ENCODE measurements at places on chromosomes 16 and 17.

DNA sequence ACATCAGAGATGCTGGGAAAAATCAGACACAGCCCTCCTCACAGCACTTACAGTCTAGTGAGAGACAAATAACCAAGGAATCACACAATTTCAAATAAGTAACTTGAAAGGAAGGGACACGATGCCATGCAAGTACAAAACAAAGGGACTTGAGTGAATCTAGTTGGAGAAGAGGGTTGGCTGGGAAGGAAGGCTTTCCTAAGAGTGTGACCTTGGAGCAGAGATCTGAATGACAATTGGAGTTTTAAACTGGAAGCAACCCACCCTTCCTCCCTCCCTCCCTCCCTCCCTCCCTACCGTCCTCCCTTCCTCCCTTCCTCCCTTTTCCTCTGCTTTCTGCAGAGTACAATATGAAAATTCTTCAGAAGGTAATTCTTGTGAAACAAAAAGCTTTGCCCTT is 31.1 kb downstream of the ADAMTS18 start:
- no peak for DNase-seq

DNA sequence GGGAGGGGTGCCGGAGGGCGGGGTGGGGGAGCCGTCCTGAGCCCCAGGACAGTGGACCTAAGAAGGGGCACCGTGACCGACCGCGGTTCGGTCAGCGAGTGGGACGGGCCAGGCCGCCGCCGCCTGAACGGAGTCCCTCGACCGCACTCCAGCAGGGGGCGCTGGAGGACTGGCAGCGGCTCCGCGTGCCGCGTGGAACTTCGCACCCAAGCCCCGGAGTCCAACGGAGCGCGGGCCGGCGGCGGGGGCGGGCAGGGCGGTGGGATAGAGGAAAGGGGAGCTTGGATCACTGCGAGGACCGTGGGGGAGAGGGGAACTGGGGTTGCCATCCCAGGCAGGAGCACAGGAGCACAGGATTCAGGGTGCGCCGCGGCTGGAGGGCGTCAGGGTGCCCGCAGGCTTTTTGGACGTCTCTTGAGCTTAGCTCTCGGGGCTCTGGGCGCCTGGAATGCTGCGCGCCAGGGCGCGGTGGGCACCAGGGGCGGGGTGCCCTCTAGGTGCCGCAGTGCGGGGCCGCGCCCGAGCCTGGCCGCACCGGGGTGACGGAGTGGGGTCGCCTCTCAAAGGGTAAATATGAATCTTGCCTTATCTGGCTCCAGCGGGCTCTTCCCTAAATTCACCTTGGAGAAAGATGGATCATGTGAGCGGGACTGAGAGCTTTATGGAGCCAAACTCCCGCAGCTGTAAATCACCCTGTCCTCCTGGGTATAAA is 379 bp upstream of the OTOP2 start:
- DNase-seq = peak; percentile 54

DNA sequence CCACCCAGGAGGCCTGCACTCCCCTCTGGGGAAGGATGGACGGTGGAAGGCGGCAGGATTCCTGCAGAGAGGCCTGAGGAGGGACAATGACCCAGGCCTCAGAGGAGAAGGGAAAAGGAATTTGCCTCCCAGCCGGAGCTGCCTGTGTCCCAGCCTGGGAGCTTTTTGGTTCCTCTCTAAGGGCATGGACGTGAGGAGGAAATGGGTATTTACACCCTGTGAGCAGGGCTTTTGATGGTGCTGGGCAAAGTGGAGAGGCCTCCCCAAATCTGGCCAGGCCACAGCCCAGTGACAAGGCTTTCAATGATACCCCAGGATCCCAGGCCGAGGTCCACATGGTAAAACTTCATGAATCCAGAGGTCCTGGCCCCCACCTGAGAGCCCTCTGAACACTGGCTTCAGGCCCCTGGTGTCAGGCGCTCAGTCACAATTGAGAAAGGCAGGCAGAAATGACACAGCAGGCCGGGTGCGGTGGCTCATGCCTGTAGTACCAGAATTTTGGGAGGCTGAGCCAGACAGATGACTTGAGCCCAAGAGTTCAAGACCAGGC is 56.0 kb upstream of the DOC2B start:
- no peak for DNase-seq

DNA sequence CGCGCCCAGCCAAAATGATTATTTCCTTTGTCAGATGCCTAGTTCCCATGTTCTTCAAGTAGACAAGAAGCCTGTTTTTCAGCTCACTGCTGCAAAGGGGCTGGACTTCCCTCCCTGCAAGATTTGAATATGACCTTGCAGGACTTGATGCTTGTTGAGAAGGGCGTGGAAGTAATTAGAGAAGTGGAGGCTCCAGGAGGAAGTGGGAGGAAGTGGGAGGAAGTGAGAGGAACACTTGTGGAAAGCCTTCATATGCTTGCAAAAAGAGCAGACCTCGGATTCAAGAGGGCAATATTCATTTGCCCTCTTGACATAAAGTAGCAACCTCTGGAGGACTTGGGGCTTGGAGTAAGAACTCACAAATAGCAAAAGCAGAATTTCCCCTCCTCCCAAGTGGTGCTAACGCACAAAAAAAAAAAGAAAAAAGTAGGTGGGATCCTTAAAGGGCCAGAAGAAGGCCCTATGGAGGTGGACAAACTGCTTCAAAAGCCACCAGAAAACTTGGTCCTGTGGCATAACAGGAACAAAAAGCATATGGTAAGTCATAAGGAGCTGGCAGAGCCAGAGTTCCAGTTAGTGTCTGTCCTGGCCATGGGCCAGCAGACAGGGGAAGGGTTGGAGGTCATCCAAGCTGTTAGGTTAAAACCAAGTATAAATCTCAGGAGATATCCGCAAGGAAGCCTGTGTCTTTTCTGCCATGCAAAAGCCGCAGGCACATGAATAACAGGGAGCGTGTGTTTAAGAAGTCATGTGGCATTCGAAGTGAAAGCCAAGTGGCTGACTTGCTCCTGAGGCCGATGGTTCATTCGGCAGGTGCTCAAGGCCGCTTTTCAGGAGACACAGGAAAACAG is 20.6 kb upstream of the PRKAR1A start:
- DNase-seq = no peak

GRCh38 chr17:4891411-4892410 is 7.6 kb upstream of the C17orf107 start:
- no peak for DNase-seq

DNA sequence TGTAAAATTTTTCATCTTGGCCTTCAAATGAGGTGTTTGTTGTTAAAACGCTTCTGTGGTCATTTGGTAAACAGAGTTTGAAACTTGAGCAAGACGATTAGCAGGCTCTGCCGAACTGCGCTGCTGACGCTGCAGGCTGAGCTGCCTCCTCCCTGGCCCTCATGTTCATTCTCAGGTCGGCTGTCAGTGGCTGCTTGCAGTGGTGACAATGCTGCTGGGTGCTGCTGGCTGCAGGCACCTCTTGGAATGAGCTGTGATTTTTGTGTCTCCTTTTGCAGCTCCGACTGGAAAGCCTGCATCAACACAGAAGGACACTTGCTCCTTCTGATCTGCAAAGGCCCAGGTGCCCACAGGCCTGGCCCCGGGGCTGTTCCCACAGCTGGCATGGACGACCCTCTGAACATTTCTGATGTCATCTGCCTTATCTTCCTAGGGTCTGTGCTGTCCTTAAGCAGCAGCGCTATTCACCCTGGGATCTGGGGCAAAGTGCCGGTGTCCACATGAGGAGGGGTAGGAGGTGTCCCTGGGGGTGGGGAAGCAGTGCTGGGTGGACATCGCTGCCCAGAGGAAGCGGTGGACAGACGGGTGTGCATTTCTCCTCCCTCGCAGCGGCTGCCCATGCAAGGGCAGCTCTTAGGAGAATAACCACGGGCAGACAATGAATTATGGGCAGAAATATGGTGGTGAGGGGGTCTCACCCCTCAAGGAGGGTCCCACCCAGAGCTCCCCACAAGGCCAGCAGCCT is 23.1 kb upstream of the OSGIN1 start:
- no peak for DNase-seq

DNA sequence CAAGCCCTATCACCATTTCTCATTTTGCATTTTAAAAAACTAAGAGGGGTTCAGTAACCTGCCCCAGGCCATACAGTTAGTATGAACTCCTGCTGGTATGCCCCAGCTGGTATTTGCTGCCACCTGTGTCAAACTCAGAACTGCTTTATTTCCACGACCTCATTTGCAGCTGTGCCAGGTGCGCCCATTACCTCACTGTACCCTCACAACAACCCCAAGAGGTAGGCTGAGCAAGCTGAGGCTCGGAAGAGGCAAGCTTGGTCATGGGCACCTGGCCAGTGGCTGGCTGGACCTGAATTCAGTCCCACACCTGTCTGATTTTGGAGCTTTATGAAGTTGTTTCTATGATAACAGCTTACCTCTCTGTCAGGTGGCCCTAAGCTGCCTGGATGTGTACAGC is 7.6 kb downstream of the EPN2 start:
- no peak for DNase-seq

DNA sequence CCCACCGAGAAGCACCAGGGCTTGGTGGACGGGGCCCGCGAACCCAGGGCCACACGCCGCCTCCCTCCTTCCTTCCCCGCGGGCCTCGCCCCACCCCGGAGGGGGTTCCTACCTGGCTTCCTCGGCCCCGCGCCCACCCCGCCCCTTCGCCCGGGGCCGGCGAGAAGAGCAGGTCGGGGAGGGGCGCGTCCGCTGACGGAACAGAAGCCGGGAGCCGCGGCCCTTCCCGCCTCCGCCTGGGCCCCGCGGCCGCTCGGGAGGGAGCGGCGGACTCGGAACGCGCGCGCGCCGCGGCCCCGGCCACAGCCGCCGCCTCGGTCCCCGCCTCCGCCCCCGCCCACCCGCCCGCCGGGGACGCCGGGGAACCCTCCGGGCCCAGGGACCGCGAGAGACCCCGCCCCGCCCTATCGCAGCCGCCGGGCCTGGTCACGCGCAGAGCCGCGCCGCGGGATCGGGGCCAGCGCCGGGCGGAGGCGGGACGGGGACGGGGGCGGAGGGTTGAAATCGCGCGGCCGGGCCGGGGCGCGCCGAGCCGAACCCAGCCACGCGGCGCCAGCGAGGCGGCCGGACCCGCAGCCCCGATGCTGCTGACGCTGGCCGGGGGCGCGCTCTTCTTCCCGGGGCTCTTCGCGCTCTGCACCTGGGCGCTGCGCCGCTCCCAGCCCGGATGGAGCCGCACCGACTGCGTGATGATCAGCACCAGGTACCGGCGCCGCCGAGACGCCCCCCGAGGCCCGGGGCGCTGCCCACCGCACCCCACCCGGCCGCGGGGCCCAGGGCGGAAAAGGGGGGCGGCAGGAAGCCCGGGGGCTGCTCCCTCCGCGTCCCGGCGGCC is at the start of gene TLCD3A:
Gene TLCD3A (plus strand): TSS at position 530 of the 835 bp plus-strand sequence. CDS start 52 bp downstream, at position 582.
- peak; percentile 9 for DNase-seq

DNA sequence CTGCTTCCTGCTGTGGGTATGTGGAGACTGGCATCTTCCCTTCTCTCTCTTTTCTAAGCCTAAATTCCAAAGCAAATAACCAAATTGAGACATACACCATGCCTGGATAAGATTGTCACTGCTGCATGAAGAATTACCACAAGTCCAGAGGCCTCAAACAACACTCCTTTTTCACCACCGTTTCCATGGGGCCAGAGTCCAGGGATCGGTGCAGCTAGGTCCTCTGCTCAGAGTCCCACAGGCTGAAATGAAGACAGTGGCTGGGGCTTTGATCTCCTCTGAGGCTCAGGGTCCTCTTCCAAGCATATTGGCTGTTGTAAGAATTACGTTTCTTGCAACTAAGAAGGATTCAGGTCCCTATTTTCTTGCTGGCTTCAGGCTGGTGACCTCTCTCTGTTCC is 130.4 kb downstream of the SLC39A11 start:
- DNase-seq = no peak

DNA sequence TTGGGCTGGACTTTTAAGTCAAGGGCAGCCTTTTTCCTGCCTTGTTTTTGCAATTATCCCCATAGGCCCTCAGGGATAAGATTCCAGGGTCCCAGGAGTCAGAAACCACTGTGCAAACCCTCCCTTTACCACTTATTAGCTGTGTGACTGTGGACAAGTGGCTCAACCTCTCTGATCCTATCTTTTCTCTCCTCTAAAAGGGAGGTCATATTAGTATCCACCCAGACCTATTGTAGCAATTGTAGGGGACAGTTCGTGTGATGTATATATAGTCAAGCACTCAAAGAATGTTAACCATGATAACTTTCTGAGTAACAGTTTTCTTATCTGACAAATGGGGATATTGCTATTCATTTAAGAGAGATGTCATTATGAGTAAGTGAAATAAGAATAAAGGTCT is 68.2 kb downstream of the IRX5 start:
- DNase-seq = no peak

GRCh38 chr17:17540278-17540906 is 44.2 kb upstream of the RASD1 start:
- DNase-seq = no peak

GRCh38 chr17:73427198-73427597 is 115.4 kb upstream of the CDC42EP4 start:
- no peak for DNase-seq

DNA sequence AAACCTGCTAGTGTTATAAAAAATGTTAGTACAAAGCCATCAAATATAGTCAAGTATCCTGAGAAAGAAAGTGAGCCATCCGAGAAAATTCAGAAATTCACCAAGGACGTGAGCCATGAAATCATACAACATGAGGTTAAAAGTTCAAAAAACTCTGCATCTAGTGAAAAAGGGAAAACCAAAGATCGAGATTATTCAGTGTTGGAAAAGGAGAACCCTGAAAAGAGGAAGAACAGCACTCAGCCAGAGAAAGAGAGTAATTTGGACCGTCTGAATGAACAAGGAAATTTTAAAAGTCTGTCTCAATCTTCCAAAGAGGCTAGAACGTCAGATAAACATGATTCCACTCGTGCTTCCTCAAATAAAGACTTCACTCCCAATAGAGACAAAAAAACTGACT is 31.7 kb downstream of the RBBP6 start:
- DNase-seq = no peak

- DNase-seq = no peak
These were observed 7.2 kb downstream of the WWOX start for GRCh38 chr16:78106686-78107085.

- DNase-seq = no peak
These were observed 219.5 kb downstream of the NTN1 start for GRCh38 chr17:9240659-9241370.

GRCh38 chr16:47142486-47142820 is 1.3 kb downstream of the NETO2 start:
- DNase-seq = no peak

DNA sequence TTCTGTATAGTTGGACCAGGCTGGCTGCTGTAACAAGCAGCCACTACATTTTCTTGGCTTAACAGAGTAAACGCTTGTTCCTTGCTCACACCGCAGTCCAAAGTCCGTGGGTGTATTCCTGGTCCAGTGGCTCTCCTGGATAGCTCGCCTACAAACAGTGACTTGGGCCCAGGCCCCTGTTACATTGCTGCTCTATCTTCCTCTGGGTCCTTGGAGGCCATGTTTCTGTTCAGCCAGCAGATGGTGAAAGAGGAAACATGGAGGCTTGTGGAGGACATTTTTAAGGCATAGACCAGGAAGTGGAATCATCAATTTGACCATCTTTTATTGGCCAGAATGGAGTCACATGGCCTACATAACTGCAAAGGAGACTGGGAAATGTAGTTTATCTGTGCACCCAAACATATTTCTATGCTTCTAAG is 55.1 kb downstream of the ATP2C2 start:
- DNase-seq = no peak

GRCh38 chr17:1271441-1271840 is 1.2 kb downstream of the BHLHA9 start:
- DNase-seq = no peak

GRCh38 chr16:46801428-46802049 is 29.4 kb downstream of the C16orf87 start:
- DNase-seq = no peak

All from activated CD4-positive, CD25-positive, alpha-beta regulatory T cell (primary cell).